ENCODE measurements at places on chromosomes 5 and 9. TPM values are rescaled to one million over a fixed set of nuclear protein-coding genes. Genes with fewer than 3 reads are reported as not detected.

The IFNB1 gene
- total RNA-seq = not detected

The PCDHAC2 gene
- total RNA-seq = 0.17 TPM

DNA sequence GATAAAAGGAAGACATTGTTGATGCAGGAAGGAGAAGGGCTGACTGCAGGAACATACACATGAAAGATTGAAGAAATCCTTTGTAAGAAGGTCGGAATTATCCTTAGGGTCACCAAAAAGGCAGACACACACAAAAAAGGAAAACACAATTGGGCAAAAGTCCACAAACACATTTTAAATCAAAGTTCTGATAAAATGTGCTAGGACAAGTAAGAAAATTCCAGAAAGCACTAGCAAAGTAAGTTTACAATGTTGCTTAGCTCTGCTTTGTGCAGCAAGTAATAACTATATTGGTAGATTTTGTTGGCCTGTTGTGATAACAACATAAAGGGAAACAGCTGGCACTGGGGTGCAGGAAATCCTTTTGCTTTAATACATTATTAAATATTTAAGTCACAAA lies 99.8 kb upstream of the VCAN start:
- H3K27ac ChIP-seq = no peak overlapping the region
- no peak for DNase-seq
- H3K27me3 ChIP-seq = no peaks in the 10 kb centered on the region
- no peak overlapping the region for H3K4me3 ChIP-seq

GRCh38 chr5:77832166-77832770 lies 56.1 kb upstream of the TBCA start:
- DNase-seq = no peak
- no peaks in the 10 kb centered on the region for H3K36me3 ChIP-seq
- H3K27ac ChIP-seq = no peak overlapping the region
- H3K4me1 ChIP-seq = no peaks in the 10 kb centered on the region
- H3K27me3 ChIP-seq = no peaks in the 10 kb centered on the region
- H3K4me3 ChIP-seq = no peak overlapping the region

GRCh38 chr5:50325237-50325832 lies 115.8 kb downstream of the EMB start:
- H3K27me3 ChIP-seq = no peaks in the 10 kb centered on the region
- no peak overlapping the region for H3K27ac ChIP-seq
- H3K4me1 ChIP-seq = no peaks in the 10 kb centered on the region
- no peak for DNase-seq
- H3K4me3 ChIP-seq = no peak overlapping the region
- H3K36me3 ChIP-seq = no peaks in the 10 kb centered on the region
